ENCODE measurements at places on chromosomes 11 and 22.

- DNase-seq, result no peak
Observed at GRCh38 chr11:27115051-27115650, 74.5 kb downstream of the BBOX1 start.

- peak; percentile 74 for DNase-seq
Observed at GRCh38 chr11:129695571-129696308, 119.9 kb upstream of the TMEM45B start.

GRCh38 chr11:29490938-29491337 lies 525.9 kb downstream of the KCNA4 start:
- DNase-seq, result no peak

GRCh38 chr11:17702876-17703275 lies 16.5 kb upstream of the MYOD1 start:
- DNase-seq, result no peak

DNA sequence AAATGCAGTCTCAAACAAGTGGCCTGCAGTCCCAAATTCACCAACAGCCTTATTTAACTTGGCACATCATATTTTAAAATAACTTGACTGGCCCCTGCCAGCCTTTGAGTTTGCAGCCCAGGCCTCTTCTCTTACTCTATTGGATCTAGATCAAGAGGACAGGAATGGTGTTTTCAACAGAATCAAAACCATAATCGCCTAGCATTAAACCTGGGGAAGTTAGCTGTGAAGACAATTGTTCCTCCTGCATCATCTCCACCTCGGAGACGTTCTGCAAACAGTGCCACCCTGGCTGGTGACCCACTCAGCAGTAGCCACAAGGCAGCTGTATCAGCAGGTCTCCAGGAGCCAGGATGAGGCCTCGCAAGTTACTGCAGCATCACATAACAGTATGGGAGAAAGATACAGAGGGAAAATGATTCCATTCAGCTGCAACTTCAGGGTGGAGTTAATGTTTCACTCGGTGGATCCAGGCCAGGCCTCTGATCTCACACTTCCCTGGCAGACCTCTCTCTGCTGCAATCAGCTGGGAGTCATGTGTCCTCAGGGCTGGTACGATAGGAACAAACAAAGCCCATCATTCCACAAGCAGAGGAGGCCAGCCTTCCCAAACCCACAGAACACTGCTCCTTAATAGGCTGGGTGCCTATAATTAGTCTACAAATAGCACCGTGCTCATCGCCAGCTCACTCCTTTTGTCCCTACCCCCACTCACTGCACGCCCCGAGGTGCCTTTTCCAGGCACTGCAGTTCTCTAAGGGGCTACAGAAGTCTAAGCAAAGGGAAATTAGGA lies 18.6 kb upstream of the SCN2B start:
- DNase-seq, result peak; percentile 77

GRCh38 chr11:12729941-12730340 lies 55.7 kb downstream of the TEAD1 start:
- DNase-seq, result no peak

- DNase-seq, result peak; percentile 15
Observed at GRCh38 chr22:36671404-36671803, 32.1 kb downstream of the CACNG2 start.

GRCh38 chr11:62171261-62171723 lies 18.7 kb upstream of the SCGB1D1 start:
- peak; percentile 82 for DNase-seq

DNA sequence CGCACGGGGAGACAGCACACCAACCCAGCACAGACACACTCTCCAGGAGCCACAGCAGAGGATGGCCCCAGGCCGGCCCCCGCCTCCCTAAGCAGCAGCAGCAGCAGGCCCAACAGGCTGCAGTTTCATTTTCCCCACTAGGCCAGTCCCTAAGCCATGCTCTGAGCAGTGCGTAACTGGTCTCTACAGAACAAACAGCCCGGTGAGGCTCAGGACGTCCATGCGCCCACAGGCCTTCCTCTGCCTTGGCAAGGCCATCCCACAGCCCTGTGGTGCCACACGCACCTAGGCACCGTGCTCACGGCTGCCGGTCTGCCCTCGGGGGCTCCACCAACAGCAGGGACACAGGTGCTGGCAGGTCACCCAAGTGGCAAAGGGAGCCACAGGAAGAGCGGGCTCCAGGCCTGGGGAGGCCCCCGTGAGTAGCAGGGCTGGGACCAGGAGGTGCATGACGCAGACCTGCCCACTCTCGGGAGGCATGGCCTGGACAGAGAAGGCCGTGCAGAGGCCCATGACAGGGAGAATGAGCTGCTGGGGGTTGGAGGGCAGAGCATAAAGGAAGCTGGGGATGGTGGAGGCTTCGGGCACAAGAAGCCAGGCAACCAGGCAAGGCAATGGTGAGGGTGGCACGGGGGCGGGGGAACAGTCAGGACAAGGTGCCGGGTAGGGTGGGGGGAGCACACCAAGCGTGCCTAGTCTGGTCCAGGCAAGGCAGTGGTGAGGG lies 1.4 kb upstream of the MOB2 start:
- no peak for DNase-seq

DNA sequence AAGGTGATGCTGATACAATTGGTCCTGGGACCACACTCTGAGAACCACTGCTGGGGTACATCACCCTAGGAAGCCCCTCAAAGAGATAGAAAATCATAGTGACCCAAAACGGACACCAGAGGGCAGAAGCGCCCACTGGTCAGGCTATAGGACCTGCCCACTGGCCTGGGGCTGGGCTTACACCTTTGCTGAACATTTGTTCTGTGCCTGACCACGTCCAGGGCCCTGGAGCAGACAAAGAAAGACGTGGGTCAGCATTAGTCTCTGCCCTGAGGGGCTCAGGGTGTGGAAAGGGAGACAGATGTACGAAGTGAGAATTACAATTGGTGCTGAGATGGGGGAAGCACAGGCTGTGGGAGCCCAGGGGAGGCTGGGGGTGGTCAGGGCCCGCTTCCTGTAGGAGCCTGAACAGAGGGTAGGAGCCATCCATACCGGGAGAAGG lies 14.4 kb upstream of the SERPINH1 start:
- peak; percentile 84 for DNase-seq

- DNase-seq, result no peak
Observed at GRCh38 chr11:113533425-113533698, 58.2 kb upstream of the DRD2 start.

DNA sequence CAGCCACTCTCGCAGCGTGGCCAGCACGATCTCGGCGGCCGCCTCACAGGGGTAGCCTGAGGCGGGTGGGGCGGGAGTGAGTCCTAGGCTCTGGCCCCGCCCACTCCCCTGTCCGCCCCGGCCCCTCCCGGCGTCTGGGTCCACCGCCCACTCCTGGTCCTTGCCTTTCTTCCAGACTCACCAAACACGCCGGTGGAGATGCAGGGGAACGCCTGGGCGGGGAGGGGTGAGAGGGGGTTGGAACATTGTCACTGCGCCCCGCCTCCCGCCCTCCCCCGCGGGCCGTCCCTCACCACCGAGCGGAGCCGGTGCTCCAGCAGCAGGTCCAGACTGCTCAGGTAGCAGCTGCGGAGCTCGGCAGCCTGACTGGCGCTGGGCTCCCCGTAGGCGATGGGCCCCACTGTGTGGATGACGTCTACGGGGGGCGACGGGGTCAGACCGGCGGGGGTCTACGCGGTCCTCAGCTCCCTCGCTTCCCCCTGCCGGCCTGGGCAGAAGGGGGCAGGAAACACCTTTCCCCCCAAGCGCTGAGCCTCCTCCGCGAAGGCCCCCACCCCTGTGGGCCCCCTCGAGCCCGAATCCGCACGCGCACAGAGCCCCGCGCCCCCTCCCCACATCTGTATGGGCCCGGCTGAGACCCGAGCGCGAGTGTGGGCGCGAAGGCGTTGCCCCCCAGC lies 13.2 kb downstream of the OTUB1 start:
- no peak for DNase-seq

- no peak for DNase-seq
Observed at GRCh38 chr11:94521684-94522083, 9.4 kb downstream of the C11orf97 start.

GRCh38 chr11:26827567-26828081 lies 105.8 kb upstream of the SLC5A12 start:
- no peak for DNase-seq

DNA sequence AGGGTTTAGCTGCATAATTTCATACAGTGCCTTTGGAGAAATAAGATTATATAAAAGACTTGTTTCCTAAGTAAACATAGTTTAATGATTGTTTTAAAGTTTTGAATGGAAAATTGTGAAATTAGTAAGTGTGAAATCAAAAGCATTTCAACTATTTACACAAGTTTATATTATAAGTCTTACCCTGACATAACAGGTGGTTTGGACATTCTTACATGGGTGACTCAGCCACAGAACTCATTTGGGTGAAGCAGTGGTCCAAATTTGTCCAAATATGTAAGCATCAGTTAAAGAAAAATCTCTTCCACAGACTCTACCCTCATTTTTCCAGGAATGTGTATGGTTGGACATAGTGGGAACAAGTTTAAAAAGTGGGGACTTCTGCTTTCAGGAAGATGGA lies 68.0 kb downstream of the USP47 start:
- no peak for DNase-seq

DNA sequence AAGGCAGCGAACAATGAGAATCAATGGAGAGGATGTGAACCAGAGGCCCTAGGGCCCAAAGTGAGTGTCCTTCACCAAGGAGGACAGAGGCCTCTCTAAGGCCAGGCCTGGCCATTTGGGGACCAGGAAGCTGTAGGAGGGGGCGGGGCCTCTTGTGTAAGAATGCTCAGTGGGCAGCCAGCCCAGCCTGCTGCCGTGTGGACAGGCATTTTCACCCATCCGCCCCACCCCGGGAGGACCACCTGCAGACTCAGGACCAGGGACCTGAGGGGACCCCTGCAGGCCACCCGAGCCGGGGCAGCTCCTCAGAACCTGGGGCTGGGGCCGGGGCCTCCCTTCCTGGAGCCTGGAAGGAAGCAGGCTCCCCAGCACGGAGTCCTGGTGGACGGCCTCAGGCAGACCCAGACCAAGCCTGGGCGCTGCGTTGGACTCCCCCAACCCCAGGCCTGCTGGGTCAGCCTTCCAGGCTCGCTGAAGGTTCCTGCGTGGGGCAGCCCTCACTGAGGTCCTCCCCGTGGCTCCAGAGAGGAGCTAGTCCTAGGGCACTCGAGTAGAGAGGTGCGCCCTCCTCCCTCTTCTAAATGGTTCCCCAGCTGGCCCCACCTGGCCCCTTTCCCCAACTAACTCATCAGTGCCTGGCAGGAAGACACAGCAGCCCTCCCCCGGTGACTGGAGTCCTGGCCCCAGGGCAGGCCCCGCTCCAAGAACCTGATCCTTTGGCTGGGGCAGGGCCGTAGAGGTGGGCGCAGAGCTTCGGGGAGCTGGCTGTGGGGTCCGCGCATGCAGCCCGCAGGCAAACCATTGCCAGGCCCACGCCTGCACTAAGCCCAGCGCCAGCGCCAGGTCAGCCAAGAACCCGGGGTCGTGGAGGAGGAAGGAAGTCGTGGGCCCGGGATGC lies 1.5 kb upstream of the TRABD start:
- no peak for DNase-seq

GRCh38 chr22:44369293-44369661 lies 56.5 kb upstream of the SHISAL1 start:
- DNase-seq, result no peak

DNA sequence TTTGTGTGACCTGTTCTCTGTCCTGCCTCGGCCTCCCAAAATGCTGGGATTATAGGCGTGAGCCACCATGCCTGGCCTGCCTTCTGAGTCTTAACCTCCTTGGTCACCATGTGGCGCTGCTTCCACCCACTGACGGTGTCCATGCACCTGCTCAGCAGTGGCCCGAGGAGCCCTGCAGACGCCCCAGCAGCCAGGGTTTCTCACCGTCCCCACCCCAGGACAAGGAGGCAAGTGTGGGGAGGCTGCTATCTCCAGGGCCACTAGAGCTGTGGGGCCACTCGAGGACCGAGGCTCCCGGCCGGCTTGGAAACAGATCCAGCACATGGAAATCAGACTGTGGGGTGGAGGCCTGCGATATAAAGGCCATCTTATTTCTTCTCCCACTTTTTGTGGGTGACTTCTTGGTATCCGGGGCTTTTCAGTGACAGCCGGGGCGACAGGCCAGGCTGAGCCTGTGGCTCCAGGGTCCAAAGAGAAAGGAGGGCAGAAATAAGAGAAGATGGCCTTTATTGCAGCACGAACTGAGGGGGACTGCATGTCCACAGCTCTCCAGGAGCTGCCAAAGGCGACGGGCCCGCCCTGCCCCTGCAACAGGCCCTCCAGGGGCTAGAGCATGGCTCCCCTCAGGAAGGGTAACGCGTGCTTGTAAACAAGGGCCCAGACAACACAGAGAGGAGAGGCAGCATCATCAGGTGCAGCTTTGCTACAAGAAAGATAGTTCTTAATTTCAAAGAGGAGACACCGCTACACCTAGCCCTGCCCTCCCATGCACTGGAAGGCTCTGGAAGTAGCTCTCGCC lies 15.0 kb downstream of the TSPO start:
- DNase-seq, result no peak

GRCh38 chr11:61959678-61960077 lies 7.8 kb downstream of the FTH1 start:
- no peak for DNase-seq

DNA sequence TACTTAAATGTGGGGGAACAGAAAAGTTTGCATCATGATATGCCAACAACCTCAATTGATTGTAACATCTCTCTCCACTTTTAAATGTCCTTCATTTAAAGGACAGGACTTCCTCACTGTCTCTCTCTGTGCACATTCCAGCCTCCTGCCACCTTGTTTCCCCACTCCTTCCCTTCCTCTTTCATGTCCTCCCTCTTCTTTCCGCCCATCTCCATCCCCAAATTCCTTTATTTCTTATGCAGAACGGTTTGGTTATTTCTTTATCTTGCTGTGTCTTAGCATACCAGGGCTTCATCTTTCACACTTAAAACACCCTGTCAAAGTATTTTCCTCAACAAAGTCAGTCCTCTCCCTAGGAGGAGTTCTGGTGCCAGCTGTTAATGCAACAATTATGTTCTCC lies 293.8 kb downstream of the NXPE2 start:
- DNase-seq, result no peak

- no peak for DNase-seq
Observed at GRCh38 chr11:124749912-124750311, 2.1 kb downstream of the VSIG2 start.

- DNase-seq, result no peak
Observed at GRCh38 chr11:88297863-88298262, 39.7 kb downstream of the CTSC start.

- DNase-seq, result no peak
Observed at GRCh38 chr11:35144136-35144741, 5.3 kb downstream of the CD44 start.

- no peak for DNase-seq
Observed at GRCh38 chr11:95335989-95336388, 105.0 kb upstream of the SESN3 start.

GRCh38 chr11:2818021-2818420 lies 67.6 kb downstream of the CDKN1C start:
- DNase-seq, result no peak

All from muscle of back (tissue), 13 donors.